GM23248 (cell line): ENCODE measurements at places on chromosomes 3 and 15. TPM values are rescaled to one million over a fixed set of nuclear protein-coding genes. Genes with fewer than 3 reads are reported as not detected.

- no peak overlapping the region for H3K4me3 ChIP-seq
- H3K4me1 ChIP-seq = no peaks in the 10 kb centered on the region
- H3K36me3 ChIP-seq = no peaks in the 10 kb centered on the region
Observed at GRCh38 chr3:57158813-57159738, 6.1 kb downstream of the IL17RD start.

SCAPER gene
- 5.9 and 10.4 TPM in 2 replicates for total RNA-seq

CHRD gene
- 0.22 and 0.25 TPM in 2 replicates for total RNA-seq

ITIH1 gene
- total RNA-seq = not detected in 2 replicates

MUSTN1 gene
- total RNA-seq = not detected in 2 replicates

DNA sequence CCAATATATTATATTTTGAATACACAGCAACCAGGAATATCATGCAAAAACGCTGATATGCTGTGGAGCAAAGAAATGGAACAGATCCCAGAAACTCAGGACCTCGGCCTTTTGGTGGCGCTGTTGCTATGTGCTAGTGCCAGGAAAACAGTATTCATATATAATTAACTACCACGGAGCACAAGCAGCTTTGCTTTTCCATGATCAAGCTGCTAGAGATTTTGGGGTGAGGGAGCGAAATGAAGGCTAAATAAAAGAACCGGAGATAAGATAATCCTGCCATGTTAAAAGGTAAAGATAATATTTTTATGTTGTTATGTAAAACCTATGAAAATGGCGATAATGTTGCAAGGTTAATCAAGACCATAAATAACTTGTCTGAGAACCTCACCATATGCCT is 157.7 kb upstream of the FAM3D start:
- no peak overlapping the region for H3K27ac ChIP-seq
- no peaks in the 10 kb centered on the region for H3K36me3 ChIP-seq
- H3K27me3 ChIP-seq = no peaks in the 10 kb centered on the region
- peak; percentile 80 for DNase-seq

GRCh38 chr3:30458376-30459171 is 147.8 kb upstream of the TGFBR2 start:
- no peaks in the 10 kb centered on the region for H3K27me3 ChIP-seq
- H3K4me3 ChIP-seq = no peak overlapping the region
- peaks cover 13% of the 10 kb centered on the region for H3K4me1 ChIP-seq
- no peaks in the 10 kb centered on the region for H3K36me3 ChIP-seq
- DNase-seq = no peak
- H3K27ac ChIP-seq = no peak overlapping the region

DNA sequence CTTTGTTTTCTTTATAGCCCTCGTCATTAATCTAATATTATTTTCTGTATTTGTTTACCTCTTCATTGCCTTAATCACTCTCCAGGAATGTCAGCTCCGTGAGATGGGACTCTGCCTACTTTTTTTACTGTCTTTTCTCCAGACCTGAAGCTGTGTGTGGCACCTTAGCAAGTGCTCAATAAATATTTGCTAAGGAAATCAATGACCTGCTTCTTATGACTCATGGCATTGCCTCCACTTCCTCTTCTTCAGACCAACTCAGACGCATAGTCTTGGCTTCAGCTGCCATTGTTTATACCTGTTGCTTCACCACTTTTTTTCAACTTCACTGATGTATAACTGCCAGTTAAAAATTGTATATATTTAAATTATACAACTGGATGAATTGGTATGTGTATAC is 218.5 kb upstream of the CMC1 start:
- H3K27ac ChIP-seq = no peak overlapping the region
- H3K4me3 ChIP-seq = no peak overlapping the region
- H3K27me3 ChIP-seq = no peaks in the 10 kb centered on the region

DNA sequence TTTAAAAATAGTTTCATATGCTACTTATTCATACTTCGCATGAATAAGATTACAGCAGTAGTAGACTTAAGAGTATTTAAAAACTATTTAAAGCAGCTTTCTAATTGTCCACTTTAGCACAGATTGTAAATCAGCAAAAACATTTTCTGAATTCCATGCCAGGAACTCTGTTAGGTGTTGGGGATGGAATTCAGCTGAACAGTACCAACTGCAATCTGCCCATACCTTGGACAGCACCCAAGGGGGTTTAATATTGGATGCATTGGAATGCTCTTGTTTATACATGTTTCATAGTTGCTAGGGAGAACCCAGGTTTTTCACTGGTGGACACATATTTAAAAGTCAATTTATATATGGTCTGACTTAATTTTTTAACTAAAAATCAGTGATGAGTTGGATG is 74.8 kb downstream of the PPM1L start:
- no peaks in the 10 kb centered on the region for H3K36me3 ChIP-seq
- no peak overlapping the region for H3K27ac ChIP-seq
- H3K27me3 ChIP-seq = no peaks in the 10 kb centered on the region
- no peak overlapping the region for H3K4me3 ChIP-seq
- no peak for DNase-seq

DNA sequence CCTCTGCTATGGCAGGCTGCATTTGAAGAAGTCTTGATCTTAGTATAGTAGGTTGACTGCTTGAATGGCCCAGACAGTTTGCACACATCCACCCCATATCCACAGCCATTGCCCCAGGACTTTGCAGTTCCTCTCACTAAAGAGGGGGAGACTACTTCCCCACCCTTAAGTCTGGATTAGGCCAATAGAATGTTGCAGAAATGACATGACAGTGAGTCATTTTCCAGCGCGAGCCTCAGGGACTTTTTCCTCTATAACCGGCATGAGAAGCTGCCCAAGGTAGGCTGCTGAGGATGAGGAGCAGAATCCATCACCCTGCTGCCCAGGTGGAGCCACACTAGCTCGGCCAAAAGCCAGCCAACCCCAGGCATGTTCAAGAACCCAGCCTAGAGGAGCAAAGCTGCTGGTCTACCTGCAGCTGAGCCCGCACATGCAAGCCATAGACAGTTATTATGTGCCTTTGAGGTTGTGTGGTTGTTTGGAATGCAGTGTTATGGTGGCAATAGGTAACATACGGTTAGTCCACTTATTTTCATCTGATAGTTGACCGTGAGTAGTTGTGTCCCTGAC is 113.9 kb downstream of the TLE3 start:
- H3K27ac ChIP-seq = no peak overlapping the region
- no peaks in the 10 kb centered on the region for H3K4me1 ChIP-seq

PCCB gene
- 38.9 and 50.2 TPM in 2 replicates for total RNA-seq

GRCh38 chr3:133992381-133992780 is 37.3 kb downstream of the SLCO2A1 start:
- H3K27me3 ChIP-seq = no peaks in the 10 kb centered on the region
- peaks cover 16% of the 10 kb centered on the region for H3K4me1 ChIP-seq
- no peak overlapping the region for H3K4me3 ChIP-seq
- H3K27ac ChIP-seq = no peak overlapping the region

GRCh38 chr3:159008401-159008800 is 206.5 kb downstream of the MFSD1 start:
- H3K4me3 ChIP-seq = no peak overlapping the region
- no peak for DNase-seq
- no peaks in the 10 kb centered on the region for H3K4me1 ChIP-seq
- H3K27me3 ChIP-seq = peaks cover 3% of the 10 kb centered on the region; the same call in 1 of the 2 replicates
- no peak overlapping the region for H3K27ac ChIP-seq

DNA sequence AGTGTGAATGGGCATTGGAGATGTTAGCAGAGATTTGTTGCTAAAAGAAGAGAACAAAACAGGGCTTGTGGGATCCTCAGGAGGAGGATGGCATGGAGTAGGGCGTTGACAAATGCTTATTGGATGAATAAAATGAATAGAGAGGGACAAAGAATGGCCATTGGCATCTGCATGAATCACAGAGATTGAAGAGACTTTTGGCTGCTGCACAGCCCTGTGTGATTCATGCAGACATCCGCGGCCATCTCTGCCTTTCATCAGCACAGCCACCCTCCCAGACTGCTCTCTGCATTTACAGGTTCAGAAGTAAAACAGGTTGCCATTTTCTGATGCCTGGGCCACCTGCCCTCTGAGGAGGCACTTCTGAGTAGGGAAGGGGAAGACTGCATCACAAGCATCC is 397.9 kb downstream of the EPHB1 start:
- H3K4me3 ChIP-seq = no peak overlapping the region
- DNase-seq = peak; percentile 79
- H3K4me1 ChIP-seq = 0 out of 2 replicates have a peak, but pooled peaks cover 3% of the 10 kb centered on the region
- no peaks in the 10 kb centered on the region for H3K36me3 ChIP-seq

BTLA gene
- total RNA-seq = not detected in 2 replicates

CDHR4 gene
- total RNA-seq = not detected in 2 replicates

HIGD2B gene
- total RNA-seq = not detected in 2 replicates

DNA sequence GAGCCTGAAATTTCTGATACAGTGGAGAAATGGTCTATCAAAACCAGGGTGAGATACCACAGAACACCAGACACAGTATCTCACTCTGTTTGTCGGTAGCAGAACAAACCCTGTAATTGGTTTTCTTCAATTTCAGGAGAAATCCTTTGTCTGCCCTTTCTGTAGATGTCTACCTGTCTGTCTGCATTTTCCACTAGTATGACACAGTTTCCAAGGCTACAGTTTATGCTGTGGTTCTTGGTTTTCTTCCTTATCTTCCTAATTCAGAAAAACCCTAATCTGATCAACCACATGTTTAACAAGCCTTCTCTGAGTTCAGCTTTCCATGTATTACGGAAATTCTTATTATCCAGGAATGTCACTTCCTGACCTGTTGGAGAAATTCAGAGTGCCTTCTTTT is 70.8 kb downstream of the SCN11A start:
- H3K4me3 ChIP-seq = no peak overlapping the region
- H3K4me1 ChIP-seq = peaks cover 3% of the 10 kb centered on the region

DNA sequence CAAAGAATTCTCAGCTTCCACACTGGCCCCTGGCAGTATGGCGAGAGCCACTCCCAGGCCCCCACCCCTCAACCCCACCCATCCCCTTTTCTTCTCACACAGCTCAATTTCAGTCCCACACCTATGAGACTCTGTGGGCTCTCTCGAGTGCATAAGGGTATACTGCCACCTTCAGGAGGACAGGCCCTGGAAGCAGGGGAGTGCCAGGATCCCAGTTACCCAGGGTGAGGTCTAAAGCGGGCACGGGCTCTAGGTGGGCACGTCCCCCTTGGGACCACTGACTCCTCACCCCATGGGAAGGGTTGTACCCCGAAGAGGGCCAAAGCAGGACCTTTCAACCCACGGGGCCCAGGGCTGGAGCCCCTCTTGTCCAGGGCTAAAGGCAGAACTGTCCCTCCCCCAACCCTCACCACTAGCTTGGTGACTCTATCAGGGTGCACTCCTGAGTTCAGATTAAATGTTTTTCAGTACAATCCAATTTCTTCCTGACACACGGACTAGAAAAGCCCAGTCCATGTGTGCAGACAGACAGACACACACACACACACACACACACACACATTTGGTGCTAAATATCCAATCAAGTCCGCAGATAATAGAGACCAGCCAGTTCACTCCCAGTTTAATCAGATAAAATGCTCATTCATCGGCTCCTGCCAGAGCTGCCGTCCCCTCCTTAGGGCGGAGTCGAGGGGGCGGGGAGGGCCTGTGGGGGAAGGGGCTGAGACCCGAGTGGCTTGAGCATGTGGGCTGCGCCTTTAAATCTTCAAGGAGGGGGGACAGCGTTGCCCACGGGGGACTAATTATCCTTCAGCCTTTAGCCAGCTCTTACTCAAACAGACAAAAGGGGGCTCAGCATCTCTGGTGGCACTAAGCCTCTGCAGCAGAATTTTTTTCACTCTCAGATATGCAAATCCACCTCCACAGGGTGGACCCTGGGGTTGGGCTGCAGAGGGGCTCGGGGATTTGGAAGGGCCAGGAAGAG is 59.3 kb downstream of the CYP11A1 start:
- DNase-seq = peak; percentile 84
- H3K27ac ChIP-seq = no peak overlapping the region
- H3K4me1 ChIP-seq = no peaks in the 10 kb centered on the region
- no peak overlapping the region for H3K4me3 ChIP-seq

DNA sequence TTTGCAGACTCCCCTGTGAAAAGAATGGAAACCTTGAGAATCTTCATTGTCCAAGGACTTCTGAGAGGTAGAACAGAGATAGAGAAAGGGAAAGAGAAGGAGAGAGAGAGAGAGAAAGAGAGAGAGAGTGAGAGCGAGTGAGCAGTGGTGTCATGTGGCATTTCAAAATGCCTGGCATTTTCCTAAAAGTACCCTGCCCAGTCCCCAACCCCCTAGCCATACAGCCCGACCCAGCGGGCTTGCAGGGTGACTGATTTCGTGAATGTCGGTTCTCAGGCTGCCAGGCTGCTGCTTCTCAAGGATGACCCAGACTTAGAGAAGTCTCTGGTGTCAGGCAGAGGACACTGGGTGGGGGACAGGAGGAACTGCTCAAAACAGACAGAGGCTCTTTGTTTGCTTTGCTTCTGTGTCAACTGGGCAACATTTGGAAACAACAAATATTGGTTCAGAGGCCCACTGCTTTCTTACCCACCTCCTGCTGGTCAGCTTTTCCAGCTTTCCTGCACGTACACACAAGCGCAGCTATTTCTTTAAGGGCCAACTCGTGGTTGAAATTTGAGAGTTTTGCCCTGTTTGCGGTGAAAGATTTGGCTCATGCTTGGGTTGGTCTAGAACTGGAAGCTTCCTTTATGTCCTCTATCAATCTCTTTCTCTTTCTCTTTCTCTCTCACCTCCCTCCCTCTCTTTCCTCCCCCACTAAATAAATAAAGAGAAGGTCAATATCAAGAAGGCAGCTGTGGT is 3.7 kb upstream of the TF start:
- peak; percentile 18 for DNase-seq
- no peak overlapping the region for H3K4me3 ChIP-seq
- H3K4me1 ChIP-seq = no peaks in the 10 kb centered on the region
- no peaks in the 10 kb centered on the region for H3K36me3 ChIP-seq

DNA sequence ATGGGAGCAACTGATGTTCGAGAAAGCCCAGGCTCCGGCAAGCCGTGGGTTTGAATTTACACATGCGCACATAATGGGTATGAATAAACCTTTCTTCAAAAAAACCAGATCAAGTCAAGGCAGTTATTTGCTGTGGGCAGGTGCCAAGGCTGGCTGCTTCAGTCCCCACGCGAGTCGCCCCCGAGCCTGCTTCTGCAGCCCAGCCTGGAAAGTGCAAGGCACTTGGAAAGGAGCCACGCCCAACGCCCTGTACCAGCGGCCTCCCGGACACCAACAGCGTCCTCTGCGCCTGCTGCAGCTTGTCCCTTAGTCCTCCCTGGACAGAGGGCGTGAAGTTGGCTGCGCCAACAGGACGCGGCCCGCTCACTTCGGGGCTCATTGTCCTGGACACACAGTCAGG is 68.9 kb downstream of the KLF15 start:
- no peak overlapping the region for H3K27ac ChIP-seq
- H3K36me3 ChIP-seq = no peaks in the 10 kb centered on the region
- H3K4me3 ChIP-seq = no peak overlapping the region
- H3K4me1 ChIP-seq = peaks cover 12% of the 10 kb centered on the region
- no peaks in the 10 kb centered on the region; the same call in 1 of the 2 replicates for H3K27me3 ChIP-seq

GRCh38 chr3:50304601-50305000 is 1.2 kb upstream of the HYAL1 start:
- no peaks in the 10 kb centered on the region for H3K36me3 ChIP-seq
- no peaks in the 10 kb centered on the region for H3K27me3 ChIP-seq
- H3K27ac ChIP-seq = no peak overlapping the region

- H3K36me3 ChIP-seq = no peaks in the 10 kb centered on the region
Observed at GRCh38 chr15:83905556-83906273, 251.8 kb downstream of the ADAMTSL3 start.
